SK-N-DZ (cell line): ENCODE measurements at places on chromosomes 3 and 15.

DNA sequence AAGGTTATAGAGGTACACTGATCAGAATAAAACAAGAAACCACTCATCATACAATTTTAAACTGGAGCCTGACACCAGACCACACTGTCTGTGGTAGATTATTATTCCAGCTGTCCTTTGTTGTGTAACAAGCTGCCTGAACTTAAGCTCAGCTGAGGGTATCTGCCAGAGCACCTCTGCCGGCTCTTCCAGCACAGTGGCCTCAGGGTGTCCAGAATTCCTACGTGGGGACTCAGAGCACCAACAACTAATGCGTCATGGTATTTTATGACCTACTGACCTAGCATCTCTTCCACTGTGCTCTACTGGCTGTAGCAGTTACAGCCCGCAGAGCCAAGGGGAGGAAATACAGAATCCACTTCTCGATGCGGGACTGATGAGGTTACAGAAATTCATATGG, 15.6 kb upstream of the RAF1 start:
- DNase-seq: peak; percentile 31

DNA sequence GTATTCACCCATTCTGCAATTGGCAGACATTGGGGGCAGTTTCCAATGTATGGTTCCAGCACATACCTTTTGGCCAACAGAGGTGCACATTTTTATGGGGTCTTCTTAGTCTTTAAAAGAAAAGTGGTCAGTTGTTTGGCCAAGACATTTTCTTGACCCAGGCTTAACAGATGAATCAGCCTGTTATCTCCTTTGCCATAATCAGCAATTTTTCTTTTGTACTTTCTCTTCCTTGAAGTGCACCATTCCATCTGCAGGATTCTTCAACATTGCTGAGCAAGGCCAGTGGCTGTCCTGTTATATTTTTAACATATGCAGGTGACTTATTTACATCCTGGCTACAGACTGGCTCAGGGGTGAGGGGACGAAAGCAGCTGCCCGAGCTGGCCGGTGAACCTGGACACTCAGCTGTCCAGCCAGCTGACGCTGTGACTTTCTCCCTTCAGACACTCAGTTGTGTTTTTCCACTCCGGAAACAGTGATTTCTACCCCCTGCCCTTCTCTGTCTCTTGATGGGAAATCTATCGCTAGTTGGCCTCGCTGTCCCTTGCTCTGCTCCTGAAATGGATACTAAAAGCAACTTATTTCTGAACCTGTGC, 96.5 kb upstream of the TNFAIP8L3 start:
- DNase-seq: no peak

DNA sequence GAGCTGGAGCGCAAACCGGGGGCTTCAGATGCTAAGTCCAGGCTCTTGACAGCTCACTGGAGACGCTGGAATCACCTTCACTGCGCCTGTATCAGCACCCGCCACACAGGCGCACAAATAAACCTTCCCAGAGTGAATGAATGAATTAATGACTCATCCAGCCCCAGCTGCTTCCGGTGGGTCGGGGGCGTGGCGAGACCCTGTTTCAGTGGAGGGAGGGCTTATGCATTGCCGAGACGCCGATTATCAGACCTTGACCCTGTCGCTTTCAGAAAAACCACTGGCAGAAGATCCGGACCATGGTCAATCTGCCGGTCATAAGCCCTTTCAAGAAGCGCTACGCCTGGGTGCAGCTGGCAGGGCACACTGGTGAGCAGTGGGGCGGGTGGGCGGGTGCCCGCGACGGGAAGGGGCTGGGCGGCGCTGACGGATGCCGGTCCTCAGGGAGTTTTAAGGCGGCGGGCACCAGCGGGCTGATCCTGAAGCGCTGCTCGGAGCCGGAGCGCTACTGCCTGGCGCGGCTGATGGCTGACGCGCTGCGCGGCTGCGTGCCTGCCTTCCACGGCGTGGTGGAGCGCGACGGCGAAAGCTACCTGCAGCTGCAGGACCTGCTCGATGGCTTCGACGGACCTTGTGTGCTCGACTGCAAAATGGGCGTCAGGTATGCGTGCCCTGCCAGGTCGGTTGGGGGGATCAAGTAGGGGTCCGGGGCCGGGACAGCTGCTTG, 7.7 kb downstream of the ITPKA start:
- no peak for DNase-seq

DNA sequence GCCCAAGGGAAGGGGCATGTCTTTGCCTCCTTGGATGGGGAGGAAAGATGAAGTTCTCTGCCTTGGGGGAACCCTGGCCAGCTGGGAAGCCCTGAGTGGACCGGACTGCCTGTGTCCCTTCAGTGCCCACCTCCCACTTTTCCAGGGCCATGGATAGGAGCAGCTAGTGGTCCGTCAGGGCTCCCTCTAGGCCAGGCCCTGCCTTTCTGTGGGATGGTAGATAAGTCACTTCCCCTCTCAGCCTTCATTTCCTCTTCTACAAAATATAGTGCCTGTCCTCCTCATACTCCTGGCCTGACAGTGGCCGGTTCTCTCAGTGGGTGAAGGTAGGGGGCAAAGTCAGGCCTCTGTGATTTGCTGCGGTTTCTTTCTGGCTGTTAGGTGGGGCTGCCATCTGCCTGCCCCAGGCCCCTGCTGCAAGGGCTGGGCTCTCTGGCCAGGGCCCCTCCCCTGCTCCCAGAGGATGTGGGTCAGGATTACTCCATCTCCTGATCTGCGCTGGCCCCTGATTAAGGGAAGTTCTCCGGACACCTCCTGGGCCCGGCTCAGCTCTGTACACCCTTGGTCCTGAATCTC, 1.4 kb downstream of the PLEKHO2 start:
- DNase-seq: no peak

GRCh38 chr15:85598718-85599398, 195.9 kb downstream of the KLHL25 start:
- peak; percentile 56 for DNase-seq

GRCh38 chr15:80587007-80587406, 108.1 kb upstream of the ABHD17C start:
- no peak for DNase-seq

GRCh38 chr3:186991470-186991869, 61.1 kb downstream of the ST6GAL1 start:
- no peak for DNase-seq

DNA sequence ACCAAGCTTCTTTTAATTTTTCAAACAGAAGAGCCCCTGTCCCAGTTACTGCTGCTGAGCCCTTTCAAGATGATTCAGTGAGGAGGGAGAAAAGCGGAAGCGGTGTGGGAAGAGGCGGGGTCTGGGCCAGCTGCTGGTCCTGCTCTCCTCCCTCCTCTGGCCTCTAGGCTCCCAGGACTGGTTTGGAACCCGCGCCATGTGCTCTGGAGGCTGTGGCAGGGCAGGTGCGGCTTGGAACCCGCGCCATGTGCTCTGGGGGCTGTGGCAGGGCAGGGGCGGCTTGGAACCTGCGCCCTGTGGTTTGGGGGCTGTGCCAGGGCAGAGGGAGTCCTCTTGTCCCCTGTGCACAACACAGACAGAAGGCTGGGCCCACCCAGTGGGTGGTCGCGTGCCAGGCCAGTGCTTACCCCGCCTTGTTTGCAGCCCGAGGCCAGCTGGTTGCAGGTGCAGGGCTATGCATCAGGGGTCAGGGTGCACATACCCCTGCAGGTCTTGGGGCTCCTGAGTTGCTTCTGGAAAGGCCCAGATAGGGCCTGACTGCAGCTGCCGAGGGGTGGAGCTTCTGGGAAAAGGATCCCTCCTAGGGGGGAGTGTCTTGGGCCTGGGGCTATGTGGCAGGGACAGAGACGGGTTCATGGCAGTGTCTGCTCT, 12.2 kb downstream of the ALG1L2 start:
- peak; percentile 43 for DNase-seq
